Sigmoid colon (tissue), 7 donors: ENCODE measurements at places on chromosomes 1 and 21. TPM values are rescaled to one million over a fixed set of nuclear protein-coding genes. Genes with fewer than 3 reads are reported as not detected.

Gene VHLL
- not detected for polyA plus RNA-seq

Gene SLC37A1
- 98.5 TPM for polyA plus RNA-seq

Gene TMEM183A
- polyA plus RNA-seq: 77.5 TPM

- H3K4me1 ChIP-seq: no peaks in the 10 kb centered on the region
- peak overlapping the region; percentile 40 for H3K4me3 ChIP-seq
- no peaks in the 10 kb centered on the region for H3K36me3 ChIP-seq
- no peak for DNase-seq
- no peak overlapping the region for H3K27ac ChIP-seq
These were observed 16.3 kb downstream of the PAX7 start for GRCh38 chr1:18646786-18647410.

GRCh38 chr1:175186433-175187160 lies 6.0 kb downstream of the KIAA0040 start:
- no peaks in the 10 kb centered on the region for H3K36me3 ChIP-seq
- H3K27me3 ChIP-seq: no peaks in the 10 kb centered on the region
- DNase-seq: no peak
- peak overlapping the region; percentile 5 for H3K27ac ChIP-seq

- DNase-seq: no peak
- H3K27ac ChIP-seq: no peak overlapping the region
- H3K4me3 ChIP-seq: no peak overlapping the region
- H3K4me1 ChIP-seq: no peaks in the 10 kb centered on the region
These were observed 42.6 kb downstream of the ADCY10 start for GRCh38 chr1:167871331-167871730.

DNA sequence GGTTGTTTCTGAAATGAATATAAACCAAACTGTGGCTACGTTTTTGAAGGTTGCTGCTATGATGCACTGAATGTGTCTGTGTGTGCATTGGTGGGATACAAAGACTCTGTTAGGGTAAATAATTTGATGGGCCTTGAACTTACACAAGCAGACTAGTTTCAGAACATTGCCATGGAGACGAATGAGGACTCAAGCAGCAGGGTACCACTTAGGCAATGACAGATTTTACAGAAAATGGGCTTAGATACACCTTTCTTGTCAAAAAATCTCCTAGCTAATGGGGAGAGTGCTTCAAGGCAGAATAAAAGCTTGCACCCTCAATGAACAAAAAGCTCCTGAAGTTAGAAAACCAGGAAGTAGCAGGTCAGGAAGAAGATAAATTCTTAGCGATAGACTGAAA lies 55.7 kb downstream of the IER5 start:
- no peak for DNase-seq
- H3K4me3 ChIP-seq: no peak overlapping the region
- H3K4me1 ChIP-seq: no peaks in the 10 kb centered on the region
- no peak overlapping the region for H3K27ac ChIP-seq
- H3K36me3 ChIP-seq: no peaks in the 10 kb centered on the region
- no peaks in the 10 kb centered on the region for H3K27me3 ChIP-seq

DNA sequence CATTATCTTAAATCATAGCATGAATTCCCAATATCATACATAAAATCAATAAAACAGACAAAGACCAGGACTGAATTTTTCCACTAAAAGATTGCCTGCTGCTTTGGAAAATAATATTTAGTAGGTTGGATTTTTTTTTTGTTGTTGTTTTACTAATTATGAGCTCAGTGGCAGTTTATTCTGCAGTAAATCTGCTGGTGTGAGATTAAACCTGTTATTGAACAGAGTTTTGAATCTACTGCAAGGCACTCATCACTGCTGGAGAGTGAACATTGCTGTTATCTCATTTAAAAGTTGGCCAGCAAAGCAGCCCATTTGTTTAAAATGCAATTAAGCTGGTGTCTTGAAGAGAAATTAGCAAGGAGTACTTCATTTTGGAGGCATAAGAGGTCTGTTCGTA lies 986.1 kb downstream of the ADGRL2 start:
- H3K27me3 ChIP-seq: no peaks in the 10 kb centered on the region
- no peak for DNase-seq
- no peaks in the 10 kb centered on the region for H3K4me1 ChIP-seq
- H3K4me3 ChIP-seq: no peak overlapping the region
- H3K27ac ChIP-seq: no peak overlapping the region

DNA sequence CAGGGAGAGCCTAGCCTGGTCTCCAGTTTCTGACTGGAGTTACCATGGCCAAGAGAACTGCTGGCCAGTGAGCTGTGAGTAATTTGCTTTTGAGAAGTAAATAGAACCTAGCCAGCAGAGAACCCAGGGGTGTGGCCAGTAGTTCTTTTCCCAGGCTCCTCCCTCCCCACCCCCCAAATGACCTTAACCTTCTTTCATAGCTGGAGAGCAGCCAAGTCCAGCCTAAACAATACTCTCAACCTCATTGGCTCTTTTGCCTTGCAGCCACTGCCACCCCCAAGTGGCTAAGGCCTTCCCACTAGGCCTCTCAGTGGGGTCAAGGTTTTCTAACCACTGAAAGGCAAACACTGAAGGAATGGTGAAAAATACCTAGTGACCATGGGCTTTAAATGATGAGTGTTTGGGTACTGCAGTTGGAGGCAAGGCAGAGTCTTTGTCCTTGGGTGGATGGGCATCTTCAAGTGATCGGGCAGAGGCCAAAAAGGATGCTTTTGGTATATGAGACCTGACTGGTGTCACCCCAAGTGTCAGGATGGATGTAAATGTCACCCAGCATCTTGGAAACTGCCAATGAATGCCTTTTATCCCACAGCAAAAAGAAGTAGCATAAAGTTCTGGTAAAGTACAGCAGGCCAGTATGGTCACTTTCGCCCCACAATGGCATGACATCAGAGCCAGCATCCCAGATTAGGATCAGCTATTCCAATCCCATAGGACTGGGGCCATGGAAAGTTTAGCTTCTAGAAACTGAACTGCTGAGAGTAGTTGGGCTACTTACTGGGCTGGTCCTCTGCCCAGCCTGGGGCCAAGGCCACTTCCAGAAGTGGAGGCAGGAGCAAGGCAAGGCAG lies 3.5 kb upstream of the PIGV start:
- DNase-seq: peak; percentile 79
- H3K36me3 ChIP-seq: peaks cover 10% of the 10 kb centered on the region
- H3K27me3 ChIP-seq: no peaks in the 10 kb centered on the region
- peaks cover 78% of the 10 kb centered on the region for H3K4me1 ChIP-seq
- peak overlapping the region; percentile 94 for H3K27ac ChIP-seq
- no peak overlapping the region for H3K4me3 ChIP-seq
